ENCODE measurements at places on chromosomes 3 and 15. TPM values are rescaled to one million over a fixed set of nuclear protein-coding genes. Genes with fewer than 3 reads are reported as not detected.

DNA sequence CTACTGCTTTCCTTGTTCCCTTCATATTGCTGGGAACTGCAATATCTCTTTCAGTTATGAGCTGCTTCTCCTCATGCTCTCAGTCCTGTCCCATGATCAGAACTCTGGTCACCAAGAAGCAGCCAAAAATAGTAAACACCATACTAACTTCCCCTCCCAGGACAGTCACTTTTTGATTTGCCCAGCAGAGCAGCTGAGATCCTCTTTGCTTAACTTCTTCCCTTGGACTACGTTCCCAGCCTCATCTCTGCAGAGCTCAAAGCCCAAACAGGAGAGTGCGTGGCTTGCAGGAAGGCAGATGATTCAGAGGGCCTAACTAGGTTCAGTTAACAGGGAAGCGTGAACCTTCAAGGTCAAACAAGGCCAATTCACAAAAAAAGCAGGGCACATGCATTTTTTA lies 153.2 kb downstream of the CTNNB1 start:
- no peak overlapping the region for H3K27ac ChIP-seq
- H3K4me1 ChIP-seq: no peaks in the 10 kb centered on the region
- DNase-seq: no peak
- H3K36me3 ChIP-seq: no peaks in the 10 kb centered on the region
- no peak overlapping the region for H3K4me3 ChIP-seq

DNA sequence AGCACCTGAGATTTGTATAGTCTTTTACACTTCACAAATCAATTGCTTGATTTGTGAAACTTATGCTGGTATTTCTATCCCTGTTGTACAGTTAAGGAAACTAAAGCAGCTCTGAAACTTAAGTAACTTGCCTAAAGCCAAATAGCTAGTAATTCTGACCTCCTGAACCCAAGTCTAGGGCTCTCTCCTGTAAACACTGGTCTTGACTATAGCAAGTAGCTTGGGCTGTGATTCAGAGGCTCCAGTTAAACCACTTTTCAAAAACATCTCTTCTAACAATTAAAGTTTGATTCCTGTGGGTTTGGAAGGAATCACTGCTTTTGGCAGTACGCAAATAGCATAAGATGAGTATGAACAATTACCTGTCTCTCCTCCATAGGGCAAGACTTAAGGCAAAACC lies 18.5 kb upstream of the CMTM8 start:
- no peak overlapping the region for H3K4me3 ChIP-seq
- H3K27ac ChIP-seq: no peak overlapping the region
- H3K27me3 ChIP-seq: peaks cover 5% of the 10 kb centered on the region
- no peak for DNase-seq

- no peak overlapping the region for H3K4me3 ChIP-seq
- no peaks in the 10 kb centered on the region for H3K27me3 ChIP-seq
- no peak overlapping the region for H3K27ac ChIP-seq
- DNase-seq: no peak
These were observed 312.4 kb downstream of the CACNA2D3 start for GRCh38 chr3:54434756-54435155.

GRCh38 chr3:175399156-175399840 lies 540.2 kb downstream of the NAALADL2 start:
- no peaks in the 10 kb centered on the region for H3K27me3 ChIP-seq
- no peak for DNase-seq
- H3K4me3 ChIP-seq: no peak overlapping the region
- H3K27ac ChIP-seq: no peak overlapping the region
- H3K4me1 ChIP-seq: no peaks in the 10 kb centered on the region
- no peaks in the 10 kb centered on the region for H3K36me3 ChIP-seq

DNA sequence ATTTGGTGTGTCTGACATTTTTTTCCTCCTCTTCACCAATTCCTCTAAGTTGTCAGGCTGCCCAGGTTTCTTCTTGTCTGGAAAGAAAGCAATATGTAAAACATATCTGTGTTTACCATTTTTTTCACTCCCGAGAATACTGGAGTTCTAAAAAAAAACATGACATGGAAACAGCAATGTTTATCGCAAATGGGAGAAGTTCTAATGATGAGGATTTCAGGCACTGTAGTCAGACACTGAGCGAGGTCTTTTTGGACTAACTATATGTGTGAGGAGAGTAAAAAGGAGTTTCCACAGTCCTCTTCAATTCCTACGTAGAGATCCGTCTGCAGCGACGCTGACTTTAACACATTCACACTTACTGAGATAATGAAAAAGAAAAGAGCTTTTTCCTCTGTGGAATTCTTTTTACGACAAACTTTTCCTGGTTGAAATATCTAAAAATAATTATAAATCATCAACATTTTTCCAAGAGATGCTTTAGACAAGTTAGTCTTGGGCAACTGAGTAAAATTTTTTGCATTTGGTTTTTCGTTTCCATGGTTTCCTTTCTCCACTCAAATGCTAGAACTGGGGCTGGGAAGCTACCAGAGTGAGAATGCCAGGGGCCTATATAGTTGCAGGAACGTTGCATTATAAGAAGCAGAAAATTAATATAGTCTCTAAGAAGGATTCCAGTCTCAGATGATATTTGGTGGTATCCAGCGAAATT lies 8.4 kb upstream of the SETMAR start:
- DNase-seq: no peak
- H3K4me1 ChIP-seq: peaks cover 5% of the 10 kb centered on the region
- H3K36me3 ChIP-seq: no peaks in the 10 kb centered on the region
- H3K27ac ChIP-seq: no peak overlapping the region

DNA sequence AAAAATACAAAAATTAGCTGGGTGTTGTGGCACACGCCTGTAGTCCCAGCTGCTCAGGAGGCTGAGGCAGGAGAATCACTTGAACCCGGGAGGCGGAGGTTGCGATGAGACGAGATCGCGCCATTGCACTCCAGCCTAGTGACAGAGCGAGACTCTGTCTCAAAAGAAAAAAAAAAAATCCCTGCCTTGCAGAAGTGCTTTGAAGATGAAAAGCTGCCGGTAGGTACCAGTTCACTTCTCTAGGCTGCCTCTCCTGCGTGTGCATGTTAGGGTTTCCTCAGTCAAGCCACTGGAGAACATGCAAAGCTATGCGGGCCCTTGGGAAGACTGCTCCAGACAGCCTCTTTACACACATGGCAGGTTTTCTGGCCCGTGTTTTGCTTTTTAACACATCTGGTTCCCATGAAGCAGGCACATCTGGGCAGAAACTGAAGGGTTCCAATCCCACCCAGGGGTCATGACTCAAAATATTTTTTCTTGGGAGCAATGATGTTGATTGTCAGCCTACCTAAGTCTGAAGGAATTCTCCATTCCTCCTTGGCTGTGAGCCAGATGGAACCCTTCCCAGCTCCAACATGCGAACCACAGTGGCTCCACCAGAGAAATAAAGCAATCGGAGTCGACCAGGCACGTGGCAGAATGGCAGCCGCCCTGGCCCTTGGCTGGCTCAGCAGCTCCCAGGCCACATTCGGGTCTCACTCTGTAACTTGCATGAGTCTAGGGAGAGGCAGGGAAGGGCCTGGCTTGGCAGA lies 29.6 kb downstream of the MGLL start:
- no peak overlapping the region for H3K27ac ChIP-seq
- peaks cover 7% of the 10 kb centered on the region for H3K4me1 ChIP-seq
- H3K36me3 ChIP-seq: no peaks in the 10 kb centered on the region
- H3K27me3 ChIP-seq: peaks cover 30% of the 10 kb centered on the region

DNA sequence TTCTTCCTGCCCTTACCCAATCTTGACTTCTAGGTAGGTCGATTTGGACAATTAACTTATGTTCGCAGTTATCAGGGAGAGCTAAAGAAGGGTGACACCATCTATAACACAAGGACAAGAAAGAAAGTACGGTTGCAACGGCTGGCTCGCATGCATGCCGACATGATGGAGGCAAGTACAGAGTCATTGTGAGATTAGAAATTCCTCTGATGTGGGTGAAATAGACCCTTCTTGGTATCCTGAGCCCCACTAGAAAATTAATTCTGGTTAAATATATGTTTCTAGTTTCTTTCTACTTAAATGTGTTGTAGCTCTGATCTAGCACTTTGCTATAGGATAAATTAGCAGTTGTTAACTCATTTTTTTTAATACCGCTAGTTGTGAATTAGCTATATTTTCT lies 13.6 kb downstream of the LXN start:
- H3K4me3 ChIP-seq: no peak overlapping the region
- H3K36me3 ChIP-seq: peaks cover 15% of the 10 kb centered on the region
- no peaks in the 10 kb centered on the region for H3K27me3 ChIP-seq

DNA sequence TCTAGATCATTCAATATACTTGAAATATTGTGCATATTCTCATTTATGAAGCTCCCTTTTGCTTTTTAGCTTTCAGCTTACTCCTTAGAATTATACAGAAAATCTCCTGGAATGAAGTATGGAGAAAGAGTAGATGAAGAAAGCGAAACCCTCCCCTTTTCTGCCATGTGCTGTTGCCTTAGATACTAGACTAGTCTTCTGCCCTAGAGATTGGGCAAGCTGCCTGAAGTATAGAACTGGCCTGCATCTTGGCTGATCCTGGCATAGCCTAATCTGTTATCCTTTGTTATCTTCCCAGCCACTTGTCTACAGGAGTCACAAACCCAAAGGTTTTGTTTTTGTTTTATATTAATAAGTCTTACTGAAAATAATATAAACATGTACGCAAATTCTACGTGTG lies 138.8 kb downstream of the RBPMS2 start:
- no peak for DNase-seq
- no peak overlapping the region for H3K4me3 ChIP-seq
- peaks cover 31% of the 10 kb centered on the region for H3K36me3 ChIP-seq
- H3K4me1 ChIP-seq: peaks cover 58% of the 10 kb centered on the region
- H3K27me3 ChIP-seq: peaks cover 2% of the 10 kb centered on the region

- H3K36me3 ChIP-seq: no peaks in the 10 kb centered on the region
- no peak overlapping the region for H3K4me3 ChIP-seq
- DNase-seq: no peak
- no peaks in the 10 kb centered on the region for H3K27me3 ChIP-seq
- peaks cover 5% of the 10 kb centered on the region for H3K4me1 ChIP-seq
These were observed 8.3 kb downstream of the TMPRSS7 start for GRCh38 chr3:112042842-112043280.

DNA sequence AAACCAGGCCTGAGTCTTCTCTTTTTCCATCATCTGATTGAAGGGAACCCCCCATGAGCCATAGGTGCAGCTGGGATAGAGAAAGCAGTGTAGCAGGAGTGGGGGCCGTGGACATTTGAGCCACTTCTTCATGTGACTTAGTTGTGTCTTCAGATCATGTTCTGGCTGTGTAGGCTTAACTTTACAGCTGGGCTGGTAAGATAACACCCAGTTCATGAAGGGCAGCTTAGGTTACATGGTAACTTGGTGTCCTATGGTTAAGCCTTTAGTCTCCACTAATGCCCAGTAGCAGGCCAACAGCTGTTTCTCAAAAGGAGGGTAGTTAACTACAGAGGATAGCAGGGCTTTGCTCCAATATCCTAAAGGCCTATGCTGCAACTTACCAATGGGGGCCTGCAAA lies 11.4 kb upstream of the SNRPN start:
- no peaks in the 10 kb centered on the region for H3K27me3 ChIP-seq
- H3K27ac ChIP-seq: no peak overlapping the region
- no peak overlapping the region for H3K4me3 ChIP-seq

- H3K36me3 ChIP-seq: peaks cover 5% of the 10 kb centered on the region
- H3K27ac ChIP-seq: peak overlapping the region; percentile 99
- no peaks in the 10 kb centered on the region for H3K27me3 ChIP-seq
These were observed 1.4 kb upstream of the RAP2B start for GRCh38 chr3:153160451-153161137.

GRCh38 chr3:171307046-171307585 lies 153.1 kb downstream of the TNIK start:
- no peak for DNase-seq
- peaks cover 13% of the 10 kb centered on the region for H3K36me3 ChIP-seq
- peaks cover 18% of the 10 kb centered on the region for H3K4me1 ChIP-seq
- H3K27ac ChIP-seq: no peak overlapping the region
- no peaks in the 10 kb centered on the region for H3K27me3 ChIP-seq

DNA sequence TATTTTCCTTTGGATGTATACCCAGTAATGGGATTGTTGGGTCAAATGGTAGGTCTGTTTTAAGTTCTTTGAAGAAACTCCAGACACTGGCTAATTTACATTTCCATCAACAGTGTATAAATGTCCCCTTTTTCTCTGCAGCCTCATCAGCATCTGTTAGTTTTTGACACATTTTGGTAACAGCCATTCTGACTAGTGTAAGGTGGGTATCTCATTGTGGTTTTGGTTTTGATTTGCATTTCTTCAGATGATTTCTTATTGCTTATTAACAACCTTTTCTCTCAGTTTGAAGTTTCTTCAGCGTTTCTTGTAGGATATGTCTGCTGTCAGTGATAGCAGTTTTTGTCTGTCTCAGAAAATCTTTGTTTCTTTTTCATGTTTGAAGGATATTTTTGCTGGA lies 15.4 kb downstream of the GALK2 start:
- no peak overlapping the region for H3K4me3 ChIP-seq
- no peak overlapping the region for H3K27ac ChIP-seq
- peaks cover 6% of the 10 kb centered on the region for H3K4me1 ChIP-seq
- peaks cover 35% of the 10 kb centered on the region for H3K36me3 ChIP-seq
- DNase-seq: no peak

GRCh38 chr15:44801364-44801763 lies 65.0 kb downstream of the TRIM69 start:
- peaks cover 24% of the 10 kb centered on the region for H3K27me3 ChIP-seq
- H3K27ac ChIP-seq: no peak overlapping the region
- peaks cover 2% of the 10 kb centered on the region for H3K4me1 ChIP-seq
- H3K4me3 ChIP-seq: no peak overlapping the region

GRCh38 chr3:128336337-128337156 lies 130.1 kb downstream of the DNAJB8 start:
- H3K4me3 ChIP-seq: no peak overlapping the region
- peak; percentile 6 for DNase-seq
- no peak overlapping the region for H3K27ac ChIP-seq
- no peaks in the 10 kb centered on the region for H3K27me3 ChIP-seq
- no peaks in the 10 kb centered on the region for H3K36me3 ChIP-seq

DNA sequence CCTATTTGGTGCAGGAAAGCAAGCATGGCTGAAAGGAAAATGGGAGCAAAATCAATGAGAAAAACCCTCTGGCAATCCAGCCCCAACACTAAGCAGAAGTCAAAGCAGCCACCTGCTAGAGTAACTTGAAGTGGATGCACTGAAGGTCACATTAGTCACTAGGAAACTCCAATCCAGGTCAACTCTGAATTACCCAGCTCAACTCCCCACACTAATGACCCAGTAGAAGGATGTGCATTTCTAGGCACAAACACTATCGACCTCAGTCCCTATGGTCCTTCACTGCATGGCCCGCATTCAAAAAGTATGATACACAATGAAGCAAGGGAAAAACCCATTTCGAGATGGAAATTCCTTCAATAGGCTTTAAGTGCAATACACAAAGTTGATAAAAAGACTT lies 80.6 kb downstream of the RAD18 start:
- no peak for DNase-seq
- H3K4me3 ChIP-seq: no peak overlapping the region
- H3K27me3 ChIP-seq: no peaks in the 10 kb centered on the region
- H3K4me1 ChIP-seq: no peaks in the 10 kb centered on the region
- H3K27ac ChIP-seq: no peak overlapping the region

- no peaks in the 10 kb centered on the region for H3K27me3 ChIP-seq
- peak overlapping the region; percentile 87 for H3K27ac ChIP-seq
- H3K36me3 ChIP-seq: peaks cover 2% of the 10 kb centered on the region
- no peak for DNase-seq
- peak overlapping the region; percentile 42 for H3K4me3 ChIP-seq
These were observed 30.2 kb downstream of the SEMA7A start for GRCh38 chr15:74403588-74403919.

- no peaks in the 10 kb centered on the region for H3K36me3 ChIP-seq
- no peaks in the 10 kb centered on the region for H3K4me1 ChIP-seq
- peaks cover 8% of the 10 kb centered on the region for H3K27me3 ChIP-seq
- no peak for DNase-seq
- H3K4me3 ChIP-seq: no peak overlapping the region
These were observed 13.8 kb downstream of the THSD4 start for GRCh38 chr15:71128939-71129562.

GRCh38 chr3:155908086-155908485 lies 37.6 kb downstream of the GMPS start:
- peaks cover 15% of the 10 kb centered on the region for H3K4me1 ChIP-seq
- H3K36me3 ChIP-seq: peaks cover 46% of the 10 kb centered on the region
- H3K4me3 ChIP-seq: peak overlapping the region; percentile 49

Gene C15orf62
- total RNA-seq: 2.4 TPM

Gene MSL2
- 71.4 TPM for total RNA-seq

Gene TUBGCP4
- 34.5 TPM for total RNA-seq
